SK-N-MC (cell line): ENCODE measurements at places on chromosomes 11 and 22.
A peak's percentile ranks its signal among the peaks of the same experiment; 100 is the strongest.

- no peak for DNase-seq
Observed at GRCh38 chr22:44243761-44244160, 63.0 kb downstream of the PARVG start.

DNA sequence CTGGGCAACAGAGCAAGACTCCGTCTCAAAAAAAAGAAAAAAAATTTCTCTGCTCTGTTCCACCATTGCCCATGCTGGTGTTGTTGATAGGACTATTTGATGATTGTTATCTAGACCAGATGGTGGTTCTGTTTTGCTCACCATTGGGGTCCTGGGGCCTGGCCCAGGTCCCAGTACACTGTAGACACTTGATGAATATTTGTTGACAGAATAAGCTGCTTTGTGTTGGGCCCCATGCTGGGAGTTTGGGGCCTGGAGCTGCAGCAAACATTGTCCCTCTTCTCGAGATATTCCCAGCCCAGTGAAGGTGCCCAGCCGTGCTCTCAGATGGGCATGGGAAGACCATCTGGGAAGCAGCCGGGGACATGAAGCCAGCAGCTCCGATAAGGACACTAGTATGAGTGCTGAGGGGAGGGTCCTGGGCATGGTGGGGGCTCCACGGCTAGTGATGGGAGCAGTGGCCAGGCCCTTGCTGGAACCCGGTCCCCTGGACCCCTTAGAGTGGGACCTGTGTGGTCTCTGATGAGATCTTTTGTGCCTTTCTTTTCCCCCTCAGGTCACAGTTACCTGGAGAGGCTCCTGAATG lies 13.6 kb downstream of the INCENP start:
- DNase-seq = no peak

GRCh38 chr11:75499423-75500190 lies 26.1 kb downstream of the GDPD5 start:
- no peak for DNase-seq

GRCh38 chr11:44926036-44926435 lies 24.6 kb downstream of the TP53I11 start:
- DNase-seq = no peak

DNA sequence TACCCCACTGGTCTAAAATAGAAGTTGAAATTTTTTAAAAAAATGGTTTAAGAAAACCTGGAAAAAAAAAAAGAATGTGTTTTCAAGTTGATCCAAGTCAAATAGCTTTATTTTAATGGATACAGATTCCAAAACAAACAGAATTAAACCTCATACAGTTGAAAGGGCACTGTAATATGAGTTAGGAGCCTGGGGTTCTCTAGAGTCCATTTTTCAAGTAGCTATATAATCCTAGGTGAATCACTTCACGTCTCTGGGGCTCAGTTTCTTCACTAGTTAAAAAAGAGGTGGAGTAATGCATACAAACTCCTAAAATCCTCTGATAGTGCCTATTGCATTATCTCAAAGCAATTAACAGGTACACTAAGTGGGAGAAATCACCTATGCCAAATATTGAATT lies 132.9 kb downstream of the BBOX1 start:
- DNase-seq = no peak

DNA sequence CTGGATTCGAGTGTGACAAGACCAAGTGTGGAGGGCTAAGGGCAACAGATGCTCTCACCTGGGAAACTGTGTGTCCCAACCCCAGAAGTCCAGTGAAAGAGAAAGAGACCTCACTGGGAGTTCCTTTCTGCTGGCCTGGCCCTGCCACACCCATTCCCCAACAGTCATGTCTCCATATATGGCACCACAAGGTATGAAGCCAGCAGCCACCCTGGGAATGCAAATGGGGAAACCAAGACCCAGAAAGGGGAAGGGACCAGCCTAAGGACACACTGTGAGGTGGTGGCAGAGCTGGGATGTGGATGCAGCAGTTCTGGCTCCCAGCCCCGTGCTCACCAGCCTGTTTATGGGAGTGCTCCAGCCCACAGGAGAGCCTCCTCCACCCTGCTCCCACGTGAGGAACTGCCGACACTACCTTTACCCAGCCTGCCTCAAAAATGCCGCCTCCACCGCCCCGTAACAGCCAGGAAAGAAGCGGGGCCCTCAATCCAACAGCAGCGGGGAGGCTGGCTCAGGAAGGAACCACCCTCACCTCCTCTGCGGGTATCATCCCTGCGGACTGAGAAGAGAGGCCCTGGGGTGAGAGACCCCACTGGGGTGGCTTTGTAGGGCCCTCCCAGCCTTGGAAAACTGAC lies 12.6 kb downstream of the LMO1 start:
- DNase-seq = no peak

- no peak for DNase-seq
Observed at GRCh38 chr11:35600331-35600838, 17.9 kb upstream of the FJX1 start.

- no peak for DNase-seq
Observed at GRCh38 chr11:62560566-62561103, 13.1 kb downstream of the EEF1G start.

DNA sequence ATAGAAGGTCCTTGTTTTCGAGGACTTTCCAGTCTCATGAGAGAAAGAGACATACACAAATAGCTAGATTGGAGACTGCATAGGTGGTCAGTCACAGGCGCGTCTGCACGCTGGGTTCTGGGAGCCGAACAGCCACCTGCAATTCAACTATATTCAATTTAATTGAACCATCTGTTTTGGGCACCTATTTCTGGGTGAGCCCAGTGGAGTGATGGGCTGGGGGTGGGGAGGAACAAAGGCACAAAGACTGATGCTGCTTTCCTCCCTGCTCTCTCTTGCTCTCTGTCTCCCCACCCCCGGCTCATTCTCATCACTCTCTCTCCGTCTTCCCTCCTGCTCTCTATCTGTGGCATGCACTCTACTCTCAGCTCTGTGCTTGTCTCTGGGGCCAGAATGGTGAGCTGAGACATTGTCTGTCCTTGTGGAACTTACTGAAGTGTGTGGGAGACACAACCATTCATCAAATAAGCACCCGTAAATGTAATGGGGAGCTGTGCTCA lies 48.1 kb upstream of the B3GAT1 start:
- DNase-seq = no peak

DNA sequence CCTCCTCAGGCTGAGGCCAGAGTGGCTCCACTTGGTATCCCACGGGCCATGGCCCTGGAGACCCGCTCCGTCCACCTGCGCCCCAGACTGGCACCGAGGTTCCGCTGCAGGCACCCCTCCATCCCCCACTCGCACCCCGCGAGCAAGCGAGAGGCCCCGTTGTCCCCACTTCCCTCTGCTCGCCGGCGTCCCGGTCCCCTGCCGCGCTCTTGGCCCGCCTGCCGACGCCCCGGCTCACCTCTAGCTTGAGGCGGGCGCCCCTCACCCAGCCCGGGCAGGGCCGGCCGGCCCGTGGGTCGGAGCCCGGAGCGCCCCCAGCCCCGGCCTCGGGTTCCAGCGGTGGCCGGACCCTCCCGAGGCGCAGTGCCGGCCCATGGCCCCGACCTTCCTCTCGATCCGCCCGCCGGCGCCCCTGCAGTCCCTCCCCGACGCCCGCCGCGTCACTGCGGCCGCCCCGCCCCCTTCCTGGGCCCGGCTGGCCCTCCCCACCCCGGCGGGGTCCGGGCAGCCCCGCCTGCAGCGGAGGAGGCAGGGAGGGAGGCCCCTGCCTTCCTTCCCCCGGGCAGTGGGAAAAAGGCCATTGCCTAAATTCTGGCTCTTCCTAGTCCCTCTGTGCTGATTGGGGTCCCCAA lies at the start of gene PITPNM1:
Gene PITPNM1, minus strand, starts transcription at position 414 of the 632 bp plus-strand sequence. CDS start 1,183 bp downstream, outside the sequence.
- no peak for DNase-seq

DNA sequence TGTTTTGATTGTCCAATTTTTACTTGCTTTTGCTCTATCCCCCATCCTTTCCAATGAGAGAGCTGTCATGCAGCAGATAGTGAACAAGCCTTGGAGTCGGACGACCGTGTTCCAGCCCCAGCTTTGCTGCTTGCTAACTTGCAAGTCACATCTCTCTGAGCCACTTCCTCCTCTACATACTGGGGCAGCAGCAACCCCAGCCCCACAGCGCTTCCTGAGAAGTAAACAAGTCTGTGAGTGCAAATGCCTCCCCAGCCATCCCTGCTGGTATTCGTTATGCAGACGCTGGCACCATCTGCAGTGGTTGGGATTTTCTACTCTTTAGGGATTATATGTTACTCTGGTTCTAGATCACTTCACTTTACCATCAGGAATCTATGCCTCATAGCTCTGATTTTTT lies 35.0 kb downstream of the TPBGL start:
- DNase-seq = no peak

- DNase-seq = no peak
Observed at GRCh38 chr22:47202819-47203553, 440.5 kb downstream of the TBC1D22A start.

DNA sequence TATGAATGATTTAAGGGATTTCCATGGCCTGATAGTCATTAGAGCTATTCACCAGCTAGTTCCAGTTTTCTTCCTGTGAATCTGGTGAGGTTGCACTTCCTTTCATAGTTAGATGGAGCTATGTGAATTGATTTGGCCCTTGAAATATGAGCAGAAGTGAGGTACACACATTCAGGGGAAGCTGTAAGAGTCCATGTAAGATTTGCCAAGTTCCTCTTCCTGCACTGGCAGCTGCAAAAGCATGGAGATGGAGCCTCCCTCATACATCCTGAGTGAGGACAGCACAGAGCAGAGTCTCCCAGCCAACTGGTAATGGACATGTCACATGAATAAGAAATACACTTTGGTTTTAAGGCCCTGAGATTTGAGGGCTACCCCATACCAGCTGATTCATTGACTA lies 111.7 kb downstream of the CD44 start:
- DNase-seq = no peak

- DNase-seq = no peak
Observed at GRCh38 chr11:67617243-67617953, 10.7 kb downstream of the NDUFV1 start.

- peak; percentile 22 for DNase-seq
Observed at GRCh38 chr11:48307760-48308386, 1.9 kb downstream of the OR4S1 start.

DNA sequence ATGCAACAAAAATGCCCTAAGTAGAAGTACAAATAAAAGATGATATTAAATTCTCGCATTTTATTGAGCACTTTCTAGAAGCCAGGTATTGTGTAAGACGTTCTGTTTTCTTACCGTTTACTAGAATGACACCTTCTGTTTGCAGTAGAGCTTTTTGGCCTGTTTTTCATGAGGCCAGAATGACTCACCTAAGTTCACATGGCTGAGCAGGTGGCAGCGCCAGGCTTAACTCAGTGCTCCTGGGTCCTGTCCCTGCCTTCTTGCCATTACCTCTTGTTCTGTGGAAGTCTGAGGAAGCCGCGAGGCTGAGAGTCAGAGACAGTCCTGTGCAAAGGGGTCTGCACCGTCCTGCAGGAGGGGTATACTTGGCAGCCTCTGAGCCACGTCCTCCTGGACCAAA lies 113.8 kb downstream of the ATXN10 start:
- DNase-seq = no peak

DNA sequence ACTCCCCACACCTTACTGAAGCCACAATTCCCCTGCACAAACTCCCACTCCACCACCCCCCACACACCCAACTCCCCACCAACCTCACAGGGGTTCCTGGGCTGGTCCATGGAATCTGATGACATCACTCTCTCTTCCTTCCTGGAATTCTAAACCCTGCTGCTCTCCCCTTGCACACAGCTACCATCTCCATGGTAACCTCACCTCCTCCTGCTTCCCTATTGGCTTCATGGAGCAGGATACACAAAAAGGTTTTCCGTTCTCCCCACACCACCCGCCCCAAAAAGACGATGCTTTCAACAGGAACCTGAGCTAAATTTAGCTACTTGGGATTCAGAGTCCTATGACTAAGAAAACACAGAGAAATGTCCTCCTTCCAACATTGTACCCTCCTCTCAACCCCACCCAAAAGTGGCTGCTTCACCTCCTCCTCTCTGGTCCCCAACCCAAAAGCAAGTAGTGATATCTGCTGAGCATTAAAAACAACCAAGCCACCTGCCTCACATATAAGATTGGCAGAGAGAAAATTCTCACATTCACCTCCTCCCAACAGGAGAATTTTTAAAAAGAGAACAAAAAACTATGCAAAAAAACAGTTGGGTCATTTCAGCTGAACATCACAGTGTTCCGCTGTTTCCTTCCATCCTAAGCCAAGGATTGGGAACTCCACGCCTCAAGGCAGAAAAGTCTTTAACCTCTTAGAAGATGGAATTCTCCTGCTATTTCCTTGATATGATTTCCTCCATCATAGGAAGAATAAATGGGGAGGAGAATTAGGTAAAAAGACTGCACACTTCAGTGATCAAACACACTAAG lies 66.9 kb downstream of the RBFOX2 start:
- no peak for DNase-seq

- DNase-seq = no peak
Observed at GRCh38 chr22:31230871-31231621, 18.9 kb downstream of the LIMK2 start.
